Naive B cell (primary cell): ENCODE measurements at places on chromosomes 13 and 19. TPM values are rescaled to one million over a fixed set of nuclear protein-coding genes. Genes with fewer than 3 reads are reported as not detected.

DNA sequence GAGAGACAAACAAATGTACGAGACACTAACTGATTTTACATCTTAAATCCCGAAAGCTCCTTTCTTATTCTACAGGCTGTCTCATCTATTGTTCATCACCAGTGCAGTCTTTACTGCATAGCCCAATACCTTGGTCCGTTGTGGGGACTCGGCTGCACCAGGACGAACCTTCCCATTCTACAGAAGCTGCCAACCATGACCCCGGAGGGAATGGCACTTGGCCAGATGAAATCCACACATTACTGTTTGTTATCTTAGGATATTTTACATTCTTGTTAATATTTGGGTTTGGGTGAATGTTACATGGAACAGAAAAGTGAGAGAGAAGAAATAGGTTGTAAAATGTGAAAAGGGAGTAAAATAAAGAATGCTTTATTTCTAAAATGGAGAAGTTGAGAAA lies 195.1 kb downstream of the RFC3 start:
- no peaks in the 10 kb centered on the region for H3K36me3 ChIP-seq
- no peak overlapping the region for H3K27ac ChIP-seq
- H3K4me3 ChIP-seq, result no peak overlapping the region
- DNase-seq, result no peak

- H3K36me3 ChIP-seq, result no peaks in the 10 kb centered on the region
- no peak overlapping the region for H3K4me3 ChIP-seq
- H3K27me3 ChIP-seq, result no peaks in the 10 kb centered on the region
- DNase-seq, result no peak
These were observed 496.7 kb downstream of the COG6 start for GRCh38 chr13:40152145-40152544.

DNA sequence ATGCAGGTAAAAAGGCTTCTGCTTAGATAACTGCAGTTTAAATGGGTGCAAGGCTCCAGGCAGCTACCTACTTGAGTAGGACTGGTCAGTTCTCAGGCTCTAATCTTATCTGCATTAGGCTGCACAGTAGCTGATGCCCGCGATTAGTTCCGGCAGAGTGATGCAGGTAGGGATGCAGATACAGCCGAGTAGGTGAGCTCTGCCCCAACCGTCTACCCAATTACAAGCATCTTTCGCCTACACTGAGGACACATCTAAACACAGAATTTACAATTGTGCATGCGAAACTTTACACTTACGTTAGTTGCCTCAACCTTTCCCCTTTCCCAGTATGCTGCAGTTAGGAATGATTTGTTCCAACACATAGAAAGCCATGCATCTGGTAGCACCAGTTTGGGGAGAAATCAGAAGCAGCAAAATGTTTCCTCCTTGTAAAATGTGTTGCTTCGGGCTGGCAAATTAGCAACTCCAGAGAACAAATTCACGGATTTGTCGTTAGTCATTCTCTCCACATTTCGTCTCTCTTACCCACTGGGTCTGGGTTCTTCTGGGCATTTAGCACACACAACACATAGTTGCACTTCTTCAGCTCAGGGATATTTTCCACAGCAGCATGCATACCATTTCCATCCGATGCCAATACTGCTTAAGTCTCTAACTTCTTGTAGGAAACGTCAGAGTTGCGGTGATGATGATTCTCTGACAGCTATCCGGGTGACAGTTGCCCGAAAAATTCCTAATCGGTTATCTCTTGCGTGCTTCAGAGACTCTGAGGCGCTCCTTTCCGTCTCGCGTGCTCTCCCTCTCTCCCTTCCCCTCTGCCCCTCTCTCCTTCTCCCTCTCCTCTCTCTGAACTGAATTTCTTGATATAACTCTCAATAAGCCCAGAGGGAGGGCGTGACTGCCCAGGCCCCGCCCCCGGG lies at the start of gene PCDH9:
TSS of gene PCDH9 (minus strand) at position 856 of the 923 bp plus-strand sequence. CDS start 1,896 bp downstream, outside the sequence.
- no peak within 1 kb of the TSS for H3K4me3 ChIP-seq
- peaks cover 22% of the 10 kb centered on the region for H3K4me1 ChIP-seq
- DNase-seq, result peak; percentile 15
- H3K27me3 ChIP-seq, result no peaks in the 10 kb centered on the region
- no peak within 1 kb of the TSS for H3K27ac ChIP-seq

DNA sequence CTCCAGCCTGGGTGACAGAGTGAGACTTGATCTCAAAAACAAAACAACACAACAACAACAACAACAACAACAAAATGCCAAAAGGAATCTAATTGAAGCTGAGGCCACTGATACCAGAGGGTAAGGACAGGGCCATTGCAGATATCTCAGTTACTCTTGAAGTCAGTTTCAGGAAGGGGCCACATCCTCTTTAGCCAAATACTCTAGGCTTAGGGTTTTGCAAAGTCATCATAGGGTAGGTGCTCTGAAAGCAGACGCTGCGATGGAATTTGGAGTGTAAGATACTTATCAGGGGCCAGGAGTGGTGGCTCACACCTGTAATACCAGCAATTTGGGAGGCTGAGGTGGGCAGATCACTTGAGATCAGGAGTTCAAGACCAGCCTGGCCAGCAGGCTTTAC lies 46.6 kb upstream of the UBAC2 start:
- H3K27me3 ChIP-seq, result peaks cover 30% of the 10 kb centered on the region
- no peak overlapping the region for H3K27ac ChIP-seq
- H3K36me3 ChIP-seq, result no peaks in the 10 kb centered on the region
- H3K4me1 ChIP-seq, result no peaks in the 10 kb centered on the region
- DNase-seq, result no peak
- no peak overlapping the region for H3K4me3 ChIP-seq

DNA sequence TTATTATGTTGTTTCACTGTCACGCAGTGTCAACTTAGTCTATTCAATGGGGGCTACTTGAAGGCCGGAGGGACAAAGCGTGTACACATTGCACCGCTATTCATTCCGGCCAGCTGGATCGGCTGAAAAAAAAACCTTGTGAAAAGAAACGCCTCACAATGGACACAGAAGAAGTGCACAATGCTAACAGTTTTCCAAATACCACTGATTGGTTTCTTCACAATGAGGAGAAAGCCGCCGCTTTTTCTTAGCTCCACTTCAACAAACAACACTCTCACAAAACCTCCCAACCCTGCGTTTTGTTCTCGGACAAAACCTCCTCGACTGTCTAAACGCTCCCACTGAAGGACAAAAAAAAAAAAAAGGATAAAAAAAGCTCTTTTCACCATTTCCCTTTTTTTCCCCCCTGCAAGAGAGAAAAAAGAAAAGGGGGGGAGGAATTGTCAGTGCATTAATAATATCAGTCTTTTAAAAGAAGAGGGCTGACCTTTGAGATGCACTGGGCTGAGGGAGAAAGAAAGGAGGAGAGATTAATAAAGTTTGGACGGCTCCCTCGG lies 5.4 kb downstream of the SOX21 start:
- peaks cover 79% of the 10 kb centered on the region for H3K27me3 ChIP-seq
- peaks cover 13% of the 10 kb centered on the region for H3K36me3 ChIP-seq
- H3K27ac ChIP-seq, result no peak overlapping the region
- no peak for DNase-seq
- H3K4me3 ChIP-seq, result peak overlapping the region; percentile 44

DNA sequence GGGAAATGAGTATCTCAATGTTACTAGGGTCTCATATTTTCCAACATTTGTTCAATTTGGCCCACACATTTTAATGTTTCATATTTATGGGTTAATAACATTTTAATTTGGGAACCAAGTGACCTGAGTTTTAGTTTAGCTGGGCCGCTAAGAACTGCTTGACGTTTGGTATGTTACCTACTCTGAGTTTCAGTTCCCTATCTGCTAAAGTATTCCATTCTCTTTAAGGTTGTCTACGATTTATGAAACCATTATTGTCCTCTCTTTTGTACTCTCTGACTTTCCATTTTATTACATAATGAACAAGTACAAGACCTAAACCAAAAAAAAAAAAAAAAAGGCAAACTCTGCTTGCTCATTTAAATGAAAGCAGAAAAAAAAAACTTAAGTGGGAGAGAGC lies 89.9 kb downstream of the FGF14 start:
- no peak for DNase-seq
- H3K4me1 ChIP-seq, result no peaks in the 10 kb centered on the region
- H3K27ac ChIP-seq, result no peak overlapping the region
- H3K27me3 ChIP-seq, result no peaks in the 10 kb centered on the region
- H3K36me3 ChIP-seq, result no peaks in the 10 kb centered on the region

DNA sequence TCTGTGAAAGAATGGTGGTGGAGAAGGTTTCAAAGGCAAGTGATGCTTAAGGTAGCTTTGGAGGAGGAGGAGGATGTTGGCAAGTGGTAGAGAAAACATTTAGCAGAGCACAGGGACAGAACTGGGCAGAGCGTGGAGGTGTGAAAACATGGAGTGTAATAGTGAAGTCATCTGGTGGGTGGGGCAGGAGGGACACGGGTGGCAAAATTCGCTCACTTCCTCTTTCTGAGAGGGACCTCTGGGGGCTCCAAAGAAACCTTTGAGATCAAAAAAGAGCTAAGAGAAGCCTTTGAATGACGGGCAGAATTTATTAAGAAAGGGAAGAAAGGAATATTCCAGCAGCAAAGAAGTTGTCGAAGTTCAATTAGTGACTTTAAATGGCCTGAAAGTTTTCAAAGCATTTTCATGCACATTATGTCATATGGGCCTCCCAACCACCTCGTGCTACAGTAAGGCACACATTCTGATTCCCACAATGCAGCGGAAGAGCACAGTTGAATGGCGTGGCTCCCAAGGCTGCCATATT lies 82.8 kb downstream of the STARD13 start:
- no peaks in the 10 kb centered on the region for H3K36me3 ChIP-seq
- H3K4me1 ChIP-seq, result peaks cover 23% of the 10 kb centered on the region
- DNase-seq, result peak; percentile 38
- no peaks in the 10 kb centered on the region for H3K27me3 ChIP-seq
- H3K4me3 ChIP-seq, result no peak overlapping the region
- peak overlapping the region; percentile 2 for H3K27ac ChIP-seq

GRCh38 chr19:21626924-21627697 lies 121.7 kb downstream of the ZNF429 start:
- H3K27ac ChIP-seq, result no peak overlapping the region
- H3K36me3 ChIP-seq, result no peaks in the 10 kb centered on the region
- H3K4me3 ChIP-seq, result no peak overlapping the region
- no peaks in the 10 kb centered on the region for H3K27me3 ChIP-seq

- H3K27ac ChIP-seq, result peak overlapping the region; percentile 3
- no peaks in the 10 kb centered on the region for H3K36me3 ChIP-seq
- peaks cover 12% of the 10 kb centered on the region for H3K4me1 ChIP-seq
- no peak overlapping the region for H3K4me3 ChIP-seq
- no peak for DNase-seq
- no peaks in the 10 kb centered on the region for H3K27me3 ChIP-seq
These were observed 10.4 kb upstream of the KLK14 start for GRCh38 chr19:51093101-51093500.

GRCh38 chr19:11198769-11199424 lies 1.6 kb upstream of the KANK2 start:
- H3K4me1 ChIP-seq, result peaks cover 14% of the 10 kb centered on the region
- no peak overlapping the region for H3K27ac ChIP-seq
- no peaks in the 10 kb centered on the region for H3K36me3 ChIP-seq
- no peak for DNase-seq

DNA sequence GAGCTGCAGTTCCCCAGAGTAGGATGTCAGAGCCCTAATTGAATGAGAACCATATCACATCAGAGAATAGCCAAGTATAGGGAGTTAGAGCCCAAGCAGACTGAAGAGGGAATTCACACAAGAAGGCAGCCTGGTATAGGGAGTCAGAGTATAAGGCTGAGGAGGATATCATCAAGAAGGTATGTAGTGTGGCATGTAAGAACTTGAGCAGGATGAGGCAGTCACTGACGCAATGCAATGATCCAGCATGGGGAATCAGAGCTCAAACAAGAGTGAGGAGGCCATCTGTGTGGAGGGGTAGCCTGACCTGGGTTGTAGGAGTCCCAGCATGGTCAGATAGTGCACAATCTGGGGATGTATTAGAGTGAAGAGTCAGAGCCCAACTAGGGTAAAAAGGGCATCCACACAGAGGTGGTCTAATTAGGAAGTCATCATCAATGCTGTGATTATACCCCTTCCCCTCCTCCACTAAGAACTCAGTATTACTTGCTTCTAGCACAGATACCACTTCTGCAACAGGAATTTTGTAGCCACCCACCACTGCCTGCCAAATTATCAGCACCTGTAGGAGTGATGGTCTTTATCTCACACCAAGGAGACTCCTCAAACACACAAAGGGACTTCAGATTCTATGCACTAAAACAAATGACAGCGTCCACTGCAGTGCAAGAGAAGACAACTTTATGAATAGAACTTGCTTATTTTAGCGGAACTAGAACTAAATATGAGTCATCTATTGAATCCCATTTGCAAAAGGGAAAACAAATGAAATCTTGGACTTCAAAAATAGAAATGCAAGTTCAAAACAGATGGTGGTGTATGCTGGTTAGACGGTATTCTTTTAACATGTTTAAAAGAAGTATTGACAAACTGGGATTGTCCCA lies 107.2 kb downstream of the FNDC3A start:
- H3K36me3 ChIP-seq, result peaks cover 19% of the 10 kb centered on the region
- H3K27me3 ChIP-seq, result no peaks in the 10 kb centered on the region
- no peaks in the 10 kb centered on the region for H3K4me1 ChIP-seq
- no peak overlapping the region for H3K27ac ChIP-seq
- no peak for DNase-seq

DNA sequence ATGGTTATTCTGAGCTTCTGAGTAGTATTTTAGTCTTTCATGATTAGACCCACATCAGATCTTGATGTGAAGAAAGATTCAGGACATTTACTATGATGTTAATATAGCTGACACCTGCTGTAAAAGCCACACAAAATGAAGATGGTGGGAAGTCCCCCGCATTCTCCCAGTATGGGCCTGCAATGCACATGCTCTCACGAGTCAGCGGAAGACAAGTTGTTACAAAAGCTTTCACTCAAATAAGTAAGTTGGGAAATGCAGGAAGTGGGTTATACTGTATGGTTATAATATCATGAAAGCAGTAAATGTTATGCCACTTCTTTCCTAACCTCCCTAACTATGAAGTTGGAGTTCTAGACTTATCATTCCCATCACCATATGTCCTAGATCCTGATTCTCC lies 171.9 kb downstream of the KLF5 start:
- no peak overlapping the region for H3K27ac ChIP-seq
- H3K4me1 ChIP-seq, result no peaks in the 10 kb centered on the region
- H3K27me3 ChIP-seq, result no peaks in the 10 kb centered on the region
- H3K4me3 ChIP-seq, result no peak overlapping the region
- DNase-seq, result no peak

Gene GFY
- polyA plus RNA-seq, result not detected

Gene ZNF708
- polyA plus RNA-seq, result 17.5 TPM

Gene NDUFA11
- 288 TPM for polyA plus RNA-seq

Gene C19orf33
- polyA plus RNA-seq, result 1.2 TPM

Gene USHBP1
- not detected for polyA plus RNA-seq
